ENCODE measurements at places on chromosomes 12 and 14.

GRCh38 chr12:41250748-41251147, 62.6 kb downstream of the PDZRN4 start:
- DNase-seq = no peak

DNA sequence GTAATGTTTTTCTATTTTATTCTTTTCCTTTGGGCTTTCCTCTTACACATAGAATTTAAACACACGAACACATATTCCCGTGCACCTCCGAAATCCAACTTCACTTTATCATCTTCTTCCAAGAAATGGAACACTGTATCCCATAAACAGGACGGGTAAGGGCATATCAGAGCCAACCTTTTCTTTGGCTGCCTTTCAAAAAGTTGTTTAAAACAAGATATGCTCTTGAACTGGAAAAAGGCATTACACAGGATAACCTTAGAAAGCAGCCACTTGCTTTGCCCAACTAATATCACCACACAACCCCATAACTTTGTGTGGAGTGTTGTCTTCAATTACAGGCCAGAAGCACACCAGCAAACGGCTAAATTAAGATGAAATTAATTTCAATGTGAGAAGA, 65.3 kb upstream of the CDKN3 start:
- no peak for DNase-seq

GRCh38 chr14:104687601-104688504, 1.6 kb upstream of the INF2 start:
- peak; percentile 83 for DNase-seq

DNA sequence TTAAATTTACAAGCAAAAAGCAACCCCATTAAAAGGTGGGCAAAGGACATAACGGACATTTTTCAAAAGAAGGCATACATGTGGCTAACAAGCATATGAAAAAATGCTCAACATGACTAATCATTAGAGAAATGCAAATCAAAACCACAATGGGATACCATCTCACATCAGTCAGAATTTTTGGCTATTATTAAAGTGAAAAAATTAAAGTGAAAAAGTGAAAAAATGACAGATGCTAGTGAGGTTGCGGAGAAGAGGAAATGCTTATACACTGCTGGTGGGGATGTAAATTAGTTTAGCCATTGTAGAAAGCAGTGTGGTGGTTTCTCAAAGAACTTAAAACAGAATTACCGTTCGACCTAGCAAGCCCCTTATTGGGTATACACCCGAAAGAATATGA, 7.9 kb downstream of the OTOGL start:
- no peak for DNase-seq

DNA sequence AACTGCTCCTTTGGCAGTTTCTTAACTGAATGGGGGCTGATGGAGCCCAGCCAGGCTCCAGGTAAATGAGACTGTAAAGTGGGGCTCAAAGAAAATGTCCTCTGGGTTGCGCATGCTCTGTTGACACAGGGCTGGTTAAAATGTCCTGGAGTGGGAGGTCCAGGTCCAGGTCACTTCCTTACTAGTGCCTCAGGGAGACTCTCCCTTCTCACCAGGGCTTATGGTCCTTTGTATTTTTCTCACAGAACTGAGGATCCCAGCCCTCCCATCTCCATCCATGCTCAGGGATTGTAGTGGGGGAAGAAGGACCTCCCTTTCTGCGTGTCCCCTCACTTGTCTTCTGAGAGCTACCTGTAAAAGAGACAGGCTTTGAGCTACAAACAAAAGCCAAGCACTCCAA, 77.5 kb downstream of the SSPN start:
- no peak for DNase-seq

GRCh38 chr12:88362439-88362838, 217.8 kb downstream of the KITLG start:
- DNase-seq = no peak

- DNase-seq = peak; percentile 95
These were observed 36.2 kb upstream of the ATP2A2 start for GRCh38 chr12:110244829-110245228.

GRCh38 chr12:26334621-26335124, 139.3 kb downstream of the SSPN start:
- no peak for DNase-seq

DNA sequence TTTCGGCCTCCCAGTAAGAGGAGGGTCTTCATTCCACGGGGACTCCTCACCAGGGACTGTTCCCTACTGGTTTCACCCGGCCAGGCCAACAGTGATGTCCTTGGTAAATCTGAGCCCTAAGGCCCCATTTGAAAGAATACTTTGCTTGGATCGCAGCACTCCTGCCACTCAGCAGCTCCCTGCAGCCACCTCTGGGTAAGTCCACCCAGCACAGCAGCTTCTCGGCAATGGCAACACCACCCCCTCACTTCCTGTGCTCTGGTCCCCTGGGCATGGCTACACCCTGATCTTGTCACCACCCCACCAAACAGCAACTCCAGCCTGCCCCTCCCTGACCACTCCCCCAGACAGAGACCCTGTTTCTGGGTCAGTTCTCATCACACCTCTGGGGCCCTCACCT, 100.3 kb downstream of the SETD3 start:
- DNase-seq = no peak

DNA sequence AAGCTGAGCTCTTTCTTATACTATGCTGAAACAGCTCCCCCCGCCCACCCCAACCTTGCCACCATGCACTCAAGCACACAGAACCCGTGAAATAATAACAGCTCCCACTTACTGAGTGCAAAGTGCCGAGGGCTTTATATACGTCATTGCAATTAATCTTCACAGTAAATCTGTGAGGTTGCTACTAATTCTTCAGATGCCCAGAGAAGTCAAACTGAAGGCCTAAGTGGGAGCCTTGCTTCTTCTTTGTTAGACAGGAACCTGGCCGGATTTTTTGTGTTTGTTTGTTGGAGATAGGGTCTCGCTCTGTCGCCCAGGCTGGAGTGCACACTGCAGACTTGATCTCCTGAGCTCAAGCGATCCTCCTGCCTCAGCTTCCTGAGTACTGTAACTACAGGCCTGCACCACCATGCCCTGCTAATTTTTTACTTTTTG, 34.0 kb downstream of the VCPKMT start:
- no peak for DNase-seq

DNA sequence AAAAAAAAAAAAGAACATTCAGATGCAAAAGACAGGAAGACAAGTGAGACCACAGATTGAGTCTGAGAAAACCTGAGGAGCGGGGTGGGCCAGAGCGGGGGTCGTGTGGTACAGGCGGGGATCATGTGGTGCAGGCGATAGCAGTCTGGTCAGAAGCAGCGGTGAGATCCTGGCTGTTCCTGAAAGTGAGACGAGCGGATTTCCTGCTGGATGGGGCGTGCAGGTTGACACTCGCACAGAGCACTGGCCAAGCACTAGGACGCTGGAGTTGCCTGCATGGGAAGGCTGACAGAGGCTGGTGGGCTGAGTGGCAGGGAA, 35.7 kb downstream of the CDC42BPB start:
- no peak for DNase-seq

Data from endodermal cell (in vitro differentiated cells).